ENCODE measurements at places on chromosomes 7 and 10.

DNA sequence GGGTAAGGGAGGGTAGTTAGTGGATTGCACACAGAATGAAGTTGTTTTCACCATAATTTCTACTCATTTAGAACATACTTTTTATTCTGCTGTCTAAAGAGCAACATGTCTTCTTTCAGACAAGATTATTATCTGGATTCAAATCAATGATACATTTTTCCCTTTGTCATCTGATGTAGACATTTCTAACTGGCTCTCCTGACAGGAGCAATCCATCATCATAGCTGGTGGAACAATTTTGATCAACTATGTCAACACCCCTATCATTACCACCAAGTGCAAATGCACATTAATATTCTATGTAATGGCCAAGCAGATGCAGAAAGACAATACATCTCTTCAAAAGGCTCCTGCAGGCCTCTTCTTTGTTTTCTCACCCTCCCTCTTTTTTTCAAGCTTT, 672.9 kb upstream of the LRRTM3 start:
- no peak for DNase-seq

DNA sequence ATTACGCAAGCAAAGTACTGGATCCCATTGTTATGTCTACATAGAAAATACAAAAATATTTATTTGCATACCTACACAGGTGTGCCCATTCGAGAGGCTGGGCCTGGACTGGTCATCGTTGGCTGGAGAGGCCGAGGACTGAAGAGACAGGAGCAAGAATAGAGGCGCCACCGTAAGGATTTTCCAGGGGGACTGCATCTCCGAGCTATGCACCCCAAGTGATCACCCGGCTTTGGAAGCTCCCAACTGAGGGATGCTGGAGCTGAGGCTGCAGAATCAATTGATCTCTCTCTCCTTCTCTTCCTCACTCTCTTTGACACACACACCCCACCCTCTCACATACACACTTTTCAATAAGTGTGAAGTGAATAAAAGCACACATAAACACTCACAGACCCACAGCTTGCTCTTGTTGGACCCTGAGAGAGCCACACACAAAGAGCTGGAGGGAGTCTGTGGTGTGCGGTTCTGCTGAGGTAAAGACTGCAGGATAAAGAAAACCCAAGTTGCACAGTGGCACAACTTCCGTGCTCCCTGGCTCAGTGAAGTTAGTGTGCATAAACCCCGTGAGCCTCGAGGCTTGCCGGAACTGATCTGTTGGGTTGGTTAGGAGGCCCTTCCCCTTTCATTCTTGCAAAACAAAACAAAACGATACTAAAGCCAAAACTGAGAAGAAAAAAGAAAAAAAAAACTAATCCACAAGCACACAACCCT, at the start of gene AOAH:
TSS of gene AOAH (minus strand) at position 544 of the 714 bp plus-strand sequence. CDS start at position 198, 346 bp downstream.
- peak; percentile 43 for DNase-seq

GRCh38 chr7:126489874-126490273, 762.9 kb downstream of the GRM8 start:
- no peak for DNase-seq

- no peak for DNase-seq
Observed at GRCh38 chr10:71756311-71757191, 16.8 kb downstream of the VSIR start.

GRCh38 chr7:74026903-74027682, 880 bp upstream of the ELN start:
- DNase-seq, result peak; percentile 60

- no peak for DNase-seq
Observed at GRCh38 chr7:42023262-42023661, 213.7 kb downstream of the GLI3 start.

DNA sequence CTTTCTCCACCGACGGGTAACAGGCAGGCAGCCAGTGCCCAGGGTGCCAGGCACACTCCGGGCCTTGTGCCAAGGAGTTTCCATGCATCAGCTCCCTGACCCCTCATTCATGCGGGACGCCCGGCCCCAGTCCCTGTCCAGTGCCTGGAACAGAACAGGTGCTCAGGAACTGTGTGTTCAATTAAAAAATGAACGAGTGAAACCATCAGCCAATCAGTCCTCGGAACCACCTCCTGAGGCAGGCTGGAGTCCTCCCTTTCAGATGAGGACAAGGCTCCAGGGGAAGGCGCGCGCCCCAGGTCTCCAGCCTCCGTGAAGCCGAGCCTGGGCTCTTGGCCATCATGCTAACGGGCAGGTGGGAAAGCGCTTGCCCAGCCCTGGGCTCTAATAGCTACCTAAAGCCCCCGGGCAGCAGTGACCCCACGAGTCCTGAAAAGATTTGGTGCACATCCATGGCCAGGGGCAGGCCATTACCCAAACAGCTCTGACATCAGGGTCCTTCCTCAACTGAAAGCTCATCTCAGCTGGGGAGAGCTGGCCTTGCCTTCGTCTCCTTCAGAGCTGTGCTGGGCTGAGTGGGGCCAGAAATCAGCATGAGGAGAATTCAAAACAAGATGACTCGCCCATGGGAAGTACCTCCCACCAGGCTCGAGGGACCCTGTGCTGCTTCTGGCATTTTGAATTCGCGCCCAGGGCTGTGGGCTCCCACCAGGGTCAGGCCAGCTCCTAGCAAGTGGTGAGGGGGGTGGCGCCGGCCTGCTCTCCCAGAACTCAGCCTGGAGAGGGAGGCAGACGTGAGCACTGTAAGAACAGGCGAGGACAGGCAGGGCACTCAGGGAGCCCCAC, 200.5 kb downstream of the MAD1L1 start:
- DNase-seq, result no peak

GRCh38 chr7:71145906-71146901, 14.3 kb downstream of the GALNT17 start:
- DNase-seq, result no peak

GRCh38 chr7:36047091-36047658, 105.9 kb upstream of the EEPD1 start:
- no peak for DNase-seq

DNA sequence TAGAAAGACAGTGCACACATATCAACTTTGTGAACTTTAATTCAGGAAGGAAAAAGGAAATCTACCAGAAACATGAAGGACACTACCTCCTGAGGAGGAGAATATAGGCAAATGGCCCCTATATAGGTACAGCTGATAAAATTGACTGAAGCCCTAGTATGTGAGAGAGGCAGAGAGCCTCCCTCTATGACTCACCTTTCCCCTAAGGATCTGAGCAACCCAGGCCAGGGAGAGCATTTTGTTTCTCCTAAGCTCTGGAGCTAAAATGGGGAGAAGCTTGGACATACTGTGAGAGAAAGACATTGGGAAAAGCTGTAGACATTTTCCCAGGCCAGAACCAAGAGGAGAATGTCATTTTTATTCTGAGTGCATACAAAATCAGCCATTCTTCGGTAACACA, 303.5 kb downstream of the AHR start:
- DNase-seq, result no peak

DNA sequence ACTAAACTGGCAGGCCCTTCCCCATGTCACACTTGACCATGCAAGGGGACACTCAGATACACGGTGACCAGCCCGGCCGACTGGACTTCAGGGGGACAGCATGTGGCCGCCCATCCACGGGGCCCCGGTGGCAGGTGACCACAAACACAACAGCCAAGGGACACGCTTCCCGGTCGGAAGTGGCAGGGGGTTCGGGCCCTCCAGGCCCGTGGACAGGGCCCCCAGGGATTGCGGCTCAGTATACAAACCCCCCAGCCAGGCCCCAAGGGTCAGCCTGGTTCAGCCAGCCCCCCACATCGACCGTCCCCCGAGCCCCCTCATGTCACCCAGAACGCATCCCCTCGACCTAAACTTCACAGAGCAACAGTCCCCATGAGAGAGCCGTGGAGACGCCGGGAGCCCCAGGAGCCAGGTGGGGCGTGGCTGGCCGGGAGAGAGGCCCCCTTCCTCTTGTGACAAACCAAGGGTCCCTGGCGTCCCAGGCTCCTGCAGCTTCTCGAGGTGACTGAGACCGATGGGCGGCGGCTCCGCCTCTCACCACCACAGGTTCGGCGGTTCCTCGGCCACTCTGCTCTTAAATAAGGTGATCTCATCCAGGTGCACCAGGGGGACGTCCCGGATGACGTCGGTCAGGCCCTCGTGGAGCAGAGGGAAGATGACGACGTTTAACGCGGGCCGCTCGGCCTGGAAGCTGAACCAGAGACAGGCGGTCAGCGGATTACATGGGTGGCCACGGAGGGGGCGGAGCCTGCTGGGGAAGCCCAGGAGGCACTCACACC, 57.8 kb upstream of the TNRC18 start:
- DNase-seq, result no peak

DNA sequence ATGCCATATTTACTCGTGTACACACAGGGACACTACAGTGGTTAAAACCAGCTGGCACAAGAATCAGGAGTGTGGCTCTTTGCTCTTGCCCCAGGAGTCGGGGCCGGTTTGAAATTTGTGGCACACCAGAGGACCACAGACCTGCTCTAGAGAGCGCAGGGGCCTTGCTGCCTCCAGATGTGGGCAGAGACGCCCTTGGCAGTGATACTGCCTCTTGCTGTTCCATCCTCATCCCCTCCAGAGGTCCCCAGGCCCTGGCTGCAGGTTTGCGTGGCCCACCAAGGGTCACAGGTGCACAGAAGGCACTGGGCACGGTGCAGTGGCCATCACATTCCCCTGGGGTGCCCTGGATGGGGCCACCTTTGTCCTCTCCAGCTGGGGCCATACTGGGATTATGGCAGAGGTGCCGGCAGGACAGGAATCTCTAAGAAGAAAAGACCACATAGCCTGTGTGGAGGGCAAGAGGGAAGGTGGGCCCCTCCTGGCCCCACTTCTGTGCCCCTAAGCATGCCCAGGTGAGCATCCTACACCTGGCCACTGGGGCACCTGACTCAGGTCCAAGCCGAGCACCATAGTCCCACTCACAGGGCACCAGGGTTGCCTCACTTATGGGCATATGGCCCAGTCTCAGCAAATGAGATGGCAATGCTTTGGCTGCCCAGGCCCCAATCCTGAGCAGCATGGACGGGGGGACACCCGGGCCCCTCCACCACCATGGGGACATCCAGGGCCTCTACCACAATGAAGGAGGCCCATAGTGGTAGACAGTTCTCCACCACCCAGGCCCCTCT, 45.6 kb downstream of the FOXL3 start:
- DNase-seq, result no peak

DNA sequence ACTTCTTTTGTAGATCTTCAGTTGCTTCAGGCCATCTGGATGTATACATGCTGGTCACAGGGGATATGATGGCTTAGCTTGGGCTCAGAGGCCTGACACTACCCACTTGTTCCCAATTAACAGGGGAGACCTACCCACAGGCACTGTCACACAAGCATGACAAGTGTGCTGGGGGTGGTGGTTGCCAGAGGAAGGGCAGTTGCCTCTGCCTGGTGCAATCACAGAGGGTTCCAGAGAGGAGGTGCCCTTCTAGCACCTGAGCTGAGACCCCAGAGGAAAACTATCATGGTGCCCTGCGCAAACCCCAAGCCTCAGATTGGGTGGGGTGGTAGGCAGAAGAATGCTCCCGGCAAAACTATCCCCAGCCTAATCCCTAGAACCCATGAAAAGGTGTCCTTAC, 65.6 kb upstream of the NANOS1 start:
- no peak for DNase-seq

GRCh38 chr10:119737823-119738222, 12.0 kb downstream of the INPP5F start:
- no peak for DNase-seq

DNA sequence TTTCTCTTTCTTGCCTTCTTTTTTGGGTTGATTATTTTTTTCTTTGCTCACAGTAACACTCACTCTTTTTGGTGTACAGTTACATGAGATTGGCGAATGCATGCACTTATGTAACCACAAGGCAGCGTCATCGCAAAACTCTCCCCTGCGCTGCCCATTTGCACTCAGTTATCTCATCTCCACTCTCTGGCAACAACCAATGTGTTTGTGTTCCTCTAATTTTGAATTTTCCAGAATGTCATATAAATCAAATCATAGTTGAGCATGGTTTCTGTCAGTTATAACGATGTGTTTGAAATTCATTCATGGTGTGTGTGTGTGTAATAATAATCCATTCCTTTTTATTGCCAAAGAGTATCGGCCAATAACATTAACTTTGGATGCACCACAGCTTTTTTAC, 23.0 kb upstream of the IGFBP3 start:
- no peak for DNase-seq

- DNase-seq, result no peak
Observed at GRCh38 chr10:127833804-127834203, 58.9 kb downstream of the CLRN3 start.

- no peak for DNase-seq
Observed at GRCh38 chr7:135151533-135151932, 3.7 kb downstream of the TMEM140 start.

DNA sequence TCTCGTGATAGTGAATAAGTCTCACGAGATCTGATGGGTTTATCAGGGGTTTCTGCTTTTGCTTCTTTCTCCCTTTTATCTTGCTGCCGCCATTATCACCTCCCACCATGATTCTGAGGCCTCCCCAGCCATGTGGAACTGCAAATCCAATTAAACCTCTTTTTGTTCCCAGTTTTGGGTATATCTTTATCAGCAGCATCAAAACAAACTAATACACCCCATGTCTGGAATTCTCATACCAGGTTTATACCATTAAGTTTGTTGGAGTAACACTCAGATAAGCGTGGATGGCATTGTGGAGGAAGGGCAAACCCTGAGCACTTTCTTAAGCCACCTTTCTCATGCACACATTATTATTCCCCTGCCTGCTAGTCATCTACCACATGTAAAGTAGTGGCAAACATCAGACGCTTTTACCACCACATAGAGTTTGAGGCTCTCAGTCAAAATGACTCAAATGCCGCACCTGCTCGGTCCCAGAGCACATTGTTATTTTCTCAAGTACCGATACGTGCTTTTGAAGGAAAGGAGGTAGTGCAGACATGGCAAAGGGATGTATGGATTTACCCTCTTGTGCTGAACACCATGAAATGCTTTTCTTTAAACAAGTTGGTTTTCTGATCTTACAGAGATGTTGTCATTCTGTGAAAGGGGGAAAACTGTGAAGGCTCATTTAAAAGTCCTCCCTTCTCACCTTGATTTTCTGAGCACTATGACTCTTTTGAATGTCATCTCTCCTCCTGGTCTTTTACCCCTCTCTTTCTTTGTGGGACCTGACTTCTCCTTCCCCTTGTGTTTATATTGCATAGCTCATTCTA, 429.7 kb downstream of the EXOC4 start:
- no peak for DNase-seq

GRCh38 chr7:126662856-126663255, 589.9 kb downstream of the GRM8 start:
- DNase-seq, result no peak

GRCh38 chr7:77330169-77330882, 85.8 kb downstream of the GSAP start:
- DNase-seq, result no peak

- no peak for DNase-seq
Observed at GRCh38 chr7:80876894-80877414, 41.9 kb downstream of the SEMA3C start.

GRCh38 chr10:1515780-1516491, 221.4 kb downstream of the ADARB2 start:
- no peak for DNase-seq

- DNase-seq, result no peak
Observed at GRCh38 chr7:66187905-66188304, 17.2 kb upstream of the TPST1 start.

DNA sequence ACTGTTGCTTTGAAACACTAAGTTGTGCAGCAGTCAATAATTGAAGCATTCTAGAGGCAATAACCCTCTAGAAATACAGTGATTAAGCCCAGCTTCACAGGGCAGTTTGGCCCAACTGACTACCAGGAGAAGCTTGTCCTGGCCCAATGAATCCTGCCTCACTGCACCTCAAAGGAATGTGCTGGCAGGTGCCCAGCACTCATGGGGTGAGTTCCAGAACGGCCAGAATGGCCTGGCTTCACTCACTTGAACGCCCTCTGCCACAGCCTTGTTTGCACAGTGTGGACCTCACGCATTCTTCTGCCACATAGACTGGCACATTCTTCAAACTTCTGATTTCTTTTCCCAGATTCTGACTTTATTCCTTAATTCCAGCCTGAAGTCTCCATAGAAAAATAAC, 6.6 kb upstream of the ITIH2 start:
- DNase-seq, result no peak

All from stimulated activated effector memory CD8-positive, alpha-beta T cell treated with anti-CD3 and anti-CD28 coated beads, Interleukin-12 subunit alpha, Interleukin-12 subunit beta, amount 100 ng/mL, for 72 hours (primary cell).